ENCODE measurements at places on chromosomes 7 and 10.

DNA sequence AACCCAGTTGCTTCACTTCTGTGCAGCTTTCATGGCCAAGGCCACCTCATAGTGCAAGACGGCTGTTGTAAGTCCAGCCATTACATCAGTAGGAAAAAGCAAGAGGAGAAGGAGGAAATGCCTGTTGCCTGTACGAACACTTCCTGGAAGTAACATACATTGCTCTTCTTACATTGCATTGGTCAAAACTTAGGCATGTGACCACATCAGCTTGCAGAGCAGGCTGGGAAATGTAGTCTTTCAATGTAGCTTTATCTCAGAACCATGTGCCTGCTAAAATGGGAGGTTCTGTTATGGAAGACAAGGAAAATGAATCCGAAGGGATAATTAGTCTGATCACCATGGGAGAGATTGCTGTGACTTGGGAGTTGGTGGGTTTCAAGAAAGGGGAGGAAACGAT, 4.3 kb downstream of the SLC29A3 start:
- no peak for DNase-seq

DNA sequence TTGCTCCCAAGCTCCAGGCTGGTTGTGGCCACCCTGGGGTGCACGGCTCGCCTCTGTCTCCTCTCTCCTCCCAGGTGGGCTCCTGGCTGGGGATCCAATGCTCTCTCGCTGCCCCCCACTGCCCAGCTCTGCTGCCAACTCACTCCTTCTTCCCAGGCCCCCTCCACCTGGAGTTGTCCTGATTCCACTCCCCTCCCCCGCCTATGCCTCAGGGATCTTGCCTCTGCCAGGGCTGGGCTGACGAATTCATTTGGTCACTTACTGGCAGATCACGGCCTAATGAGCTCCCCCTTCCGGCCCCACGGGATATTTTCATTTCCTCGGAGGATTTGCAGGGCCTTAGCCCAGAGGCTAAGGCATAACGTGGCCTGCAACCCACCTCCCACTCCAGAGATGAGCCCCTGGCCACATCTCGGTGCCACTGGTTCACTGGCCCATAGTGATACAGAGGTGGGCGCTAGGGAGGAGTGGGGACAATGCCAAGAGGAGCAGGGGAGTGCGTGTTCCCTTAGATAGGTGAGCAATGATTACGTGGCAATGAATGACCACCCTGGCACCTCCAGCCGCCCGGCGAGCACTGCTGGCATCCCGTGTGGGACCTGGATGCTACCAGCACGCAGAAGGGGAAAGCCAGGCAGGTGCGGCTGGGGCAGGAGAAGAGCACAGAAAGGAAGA, 344.6 kb upstream of the SHH start:
- DNase-seq = no peak

DNA sequence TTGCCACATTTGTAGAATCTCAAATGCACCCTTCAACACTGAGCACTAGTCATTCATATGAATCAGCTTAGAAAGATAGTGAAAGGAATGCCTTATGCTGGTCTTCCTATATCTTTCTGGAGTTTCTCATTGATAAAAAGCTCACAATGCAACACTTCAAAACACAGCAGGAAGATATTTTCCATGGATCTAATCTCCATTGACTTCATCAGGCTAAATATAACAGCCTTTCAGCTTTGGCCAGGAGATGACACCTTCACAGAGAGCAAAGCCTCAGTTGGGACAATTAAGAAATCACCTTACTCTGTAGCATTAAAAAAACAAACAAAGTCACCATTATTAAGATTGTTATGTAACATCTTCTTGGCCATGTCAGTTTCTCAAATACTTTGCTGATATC, 6.7 kb downstream of the NRP1 start:
- DNase-seq = no peak

DNA sequence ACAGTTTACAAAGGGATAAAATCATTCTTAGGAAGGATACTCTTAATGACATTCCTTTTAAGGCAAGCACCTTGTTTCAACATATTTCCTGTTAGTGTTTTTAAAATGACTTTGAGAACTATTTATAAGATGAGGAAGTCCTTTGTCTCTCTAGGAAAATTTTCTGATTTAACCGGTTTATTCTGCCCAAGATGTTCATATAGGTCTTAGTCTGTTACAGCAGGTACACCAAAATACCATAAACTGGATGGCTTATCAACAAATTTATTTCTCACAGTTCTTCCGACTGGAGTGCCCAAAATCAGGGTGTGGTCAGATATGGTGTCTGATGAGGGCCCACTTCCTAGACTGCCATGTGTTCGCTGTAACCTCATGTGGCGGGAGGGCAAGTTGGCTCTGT, 77.9 kb downstream of the GSAP start:
- DNase-seq = no peak

DNA sequence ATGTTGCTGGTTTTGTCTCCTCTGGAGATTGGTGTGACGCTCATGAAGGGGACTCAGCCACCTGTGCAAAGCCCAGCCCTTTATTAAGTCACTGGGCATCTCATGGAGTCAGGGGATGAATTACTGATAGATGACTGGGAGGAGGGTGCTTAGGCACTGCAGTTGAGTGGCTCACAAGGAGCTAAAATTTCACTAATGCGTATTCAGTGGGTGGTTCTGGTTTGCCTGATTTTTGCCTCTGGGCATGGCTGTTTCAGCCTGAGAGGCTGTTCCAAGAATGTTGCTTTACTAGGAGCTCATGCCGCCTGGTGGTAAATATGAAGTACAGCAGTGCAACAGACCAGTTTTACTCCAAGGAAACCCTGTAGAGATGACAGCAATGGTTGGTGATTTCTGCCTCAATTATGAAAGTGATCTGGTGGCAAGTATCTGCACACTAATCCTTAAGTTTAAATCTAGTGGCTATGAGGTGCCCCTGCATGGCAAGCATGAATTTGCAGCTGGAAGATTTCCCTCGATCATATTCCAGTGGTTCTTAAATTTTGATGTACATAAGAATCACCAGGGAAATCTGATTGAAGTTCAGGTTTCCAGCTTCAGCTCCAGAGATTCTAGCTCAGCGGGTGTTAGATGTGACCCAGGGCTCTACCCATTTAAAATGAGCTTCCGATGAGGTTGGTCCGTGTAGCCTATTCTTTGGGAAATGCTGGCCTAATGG, 19.9 kb downstream of the ACTA2 start:
- DNase-seq = no peak

- DNase-seq = no peak
Measured at GRCh38 chr10:20990604-20991003, 93.5 kb upstream of the NEBL start.

- peak; percentile 53 for DNase-seq
Measured at GRCh38 chr7:2201686-2202360, 30.9 kb downstream of the MAD1L1 start.

- no peak for DNase-seq
Measured at GRCh38 chr10:11297136-11297535, 279.5 kb downstream of the CELF2 start.

DNA sequence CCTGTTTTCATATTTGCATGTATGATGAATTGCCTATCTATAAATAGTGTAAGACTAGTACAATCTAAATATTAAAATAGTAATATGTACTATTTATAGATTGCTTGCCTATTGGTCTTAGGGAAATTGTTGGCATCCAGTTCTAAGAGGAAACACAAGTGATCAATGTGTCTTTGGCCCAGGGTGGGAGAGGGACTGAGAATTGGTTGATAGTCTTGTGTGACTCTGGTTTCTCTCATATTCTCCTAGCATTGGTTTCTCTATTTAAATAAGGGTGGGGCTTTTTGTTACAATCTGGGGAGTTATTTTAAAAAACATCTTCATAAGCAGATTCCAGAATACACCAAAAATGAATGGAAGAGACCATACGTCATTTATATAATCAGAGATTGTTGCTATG, 250.1 kb downstream of the EXOC4 start:
- DNase-seq = no peak

GRCh38 chr7:141891336-141891735, 24.9 kb upstream of the OR9A4 start:
- no peak for DNase-seq

DNA sequence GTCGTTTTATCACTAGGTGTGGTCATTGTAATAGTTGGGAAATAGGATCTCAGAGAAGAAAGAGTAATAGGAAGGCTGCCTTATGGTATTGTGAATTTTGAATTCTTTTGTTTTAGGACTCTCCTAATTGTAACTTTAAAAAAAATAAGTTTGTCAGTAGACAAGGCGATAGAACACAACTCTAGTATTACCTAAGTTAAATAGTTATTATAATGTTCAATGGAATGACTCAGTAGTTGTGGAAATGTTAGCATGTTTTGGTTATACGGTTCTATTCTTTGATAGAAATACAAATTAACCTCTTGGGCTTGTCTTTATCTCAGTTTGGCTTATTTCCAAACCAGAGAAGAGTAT, 1.4 kb downstream of the DNAH11 start:
- DNase-seq = no peak

DNA sequence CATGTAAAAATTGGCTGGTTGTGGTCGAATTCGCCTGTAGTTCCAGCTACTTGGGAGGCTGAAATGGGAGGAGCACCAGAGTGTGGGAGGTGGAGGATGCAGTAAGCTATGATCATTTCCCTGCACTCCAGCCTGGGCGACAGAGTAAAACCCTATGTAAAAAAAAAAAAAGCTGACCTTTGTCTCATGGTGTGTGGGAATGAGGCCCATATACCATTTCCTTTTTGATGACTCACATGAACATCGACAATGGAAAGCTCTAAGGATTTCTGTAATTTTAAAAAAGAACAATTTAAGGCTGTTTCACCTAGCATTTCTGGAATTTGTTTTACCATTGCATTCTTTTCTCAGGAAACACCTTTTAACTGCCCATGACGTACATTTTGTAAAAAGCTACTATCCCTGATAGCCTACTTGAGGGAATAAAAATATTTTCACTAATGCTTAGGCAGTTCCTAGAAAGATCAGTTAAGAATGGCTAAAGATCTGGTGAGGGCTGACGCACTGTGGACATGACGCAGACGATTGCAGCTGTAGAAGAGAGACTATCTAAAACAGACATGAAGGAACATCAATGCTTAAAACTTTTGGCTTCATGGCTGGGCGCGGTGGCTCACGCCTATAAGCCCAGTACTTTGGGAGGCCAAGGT, 400.6 kb upstream of the IGFBP3 start:
- DNase-seq = no peak

GRCh38 chr7:66213637-66214036, 8.5 kb downstream of the TPST1 start:
- no peak for DNase-seq

DNA sequence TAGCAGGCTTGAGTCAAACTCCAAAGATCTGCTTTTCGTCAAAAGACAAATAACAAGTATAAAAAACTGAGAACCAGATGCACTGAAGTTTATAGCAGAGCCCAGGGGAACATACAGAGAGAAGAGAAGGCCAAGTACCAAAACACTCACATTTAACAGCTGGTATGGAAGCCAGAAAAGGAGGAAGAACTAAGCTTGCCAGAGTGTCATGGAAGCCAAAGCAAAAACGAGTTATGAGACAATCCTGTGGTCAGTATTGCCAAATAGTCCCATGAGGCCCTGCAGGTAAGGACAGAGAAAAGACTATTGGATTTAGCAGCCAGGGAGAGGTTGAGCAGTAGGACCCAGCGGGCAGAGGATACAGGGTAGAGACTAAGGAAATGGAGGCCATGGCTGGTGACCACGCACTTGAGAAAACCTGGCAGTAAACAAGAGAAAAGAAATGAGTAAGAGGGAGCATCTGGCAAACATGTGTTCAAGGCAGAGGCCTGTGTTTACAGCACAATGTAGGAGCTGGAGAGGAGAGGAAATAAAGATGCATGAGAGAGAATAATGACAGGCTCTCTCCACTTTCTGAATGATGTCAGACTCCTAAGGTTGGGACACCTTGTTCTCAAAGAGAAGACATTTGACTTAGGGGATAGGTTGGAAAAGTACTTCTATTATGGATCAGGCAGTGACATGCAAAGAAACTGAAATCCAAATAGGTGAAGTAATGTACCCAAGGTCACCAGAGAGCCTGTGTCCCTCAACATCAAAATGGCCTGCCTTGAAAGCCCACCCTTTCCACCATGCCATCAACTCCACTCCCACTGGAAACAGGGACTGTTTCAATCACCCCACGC, 9.1 kb downstream of the CREB3L2 start:
- DNase-seq = peak; percentile 71

- no peak for DNase-seq
Measured at GRCh38 chr10:47383261-47384147, 589 bp downstream of the ZNF488 start.

- no peak for DNase-seq
Measured at GRCh38 chr10:69446229-69446628, 5.0 kb upstream of the TSPAN15 start.

DNA sequence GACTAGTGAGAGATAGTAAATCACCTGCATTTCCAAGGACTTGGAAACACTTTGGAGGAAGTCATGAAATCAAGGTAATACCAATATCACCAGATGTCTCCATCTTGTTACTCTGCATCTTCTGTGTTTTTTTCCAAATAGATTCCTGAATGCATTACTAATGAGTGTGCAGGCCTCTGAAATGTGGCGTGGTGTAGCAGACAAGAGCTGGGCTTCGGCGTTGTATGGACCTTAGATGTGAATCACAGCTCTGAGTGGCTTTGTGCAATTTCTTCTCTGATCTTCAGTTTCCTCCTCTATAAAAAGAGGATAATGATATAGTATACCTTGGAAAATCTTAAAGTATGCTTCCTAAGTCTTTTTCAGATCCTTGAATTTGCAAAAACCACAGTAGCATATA, 9.6 kb upstream of the MYPN start:
- no peak for DNase-seq

DNA sequence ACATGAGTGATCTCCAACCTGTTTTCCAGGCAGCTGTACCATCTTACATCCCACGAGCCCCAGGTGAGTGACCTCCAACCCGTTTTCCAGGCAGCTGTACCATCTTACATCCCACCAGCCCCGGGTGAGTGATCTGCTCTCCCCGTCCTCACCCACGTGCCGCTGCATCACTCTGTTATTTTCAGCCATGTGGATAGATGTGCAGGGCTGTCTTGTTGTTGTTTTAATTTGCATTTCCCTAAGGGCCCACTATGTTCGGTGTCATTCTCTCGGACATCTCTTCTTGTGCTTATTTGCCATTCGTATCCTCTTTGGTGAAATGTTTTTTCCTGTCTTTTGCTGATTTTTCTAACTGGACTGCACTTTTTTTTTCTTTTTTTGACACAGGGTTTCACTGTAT, 17.9 kb upstream of the LARP4B start:
- no peak for DNase-seq

DNA sequence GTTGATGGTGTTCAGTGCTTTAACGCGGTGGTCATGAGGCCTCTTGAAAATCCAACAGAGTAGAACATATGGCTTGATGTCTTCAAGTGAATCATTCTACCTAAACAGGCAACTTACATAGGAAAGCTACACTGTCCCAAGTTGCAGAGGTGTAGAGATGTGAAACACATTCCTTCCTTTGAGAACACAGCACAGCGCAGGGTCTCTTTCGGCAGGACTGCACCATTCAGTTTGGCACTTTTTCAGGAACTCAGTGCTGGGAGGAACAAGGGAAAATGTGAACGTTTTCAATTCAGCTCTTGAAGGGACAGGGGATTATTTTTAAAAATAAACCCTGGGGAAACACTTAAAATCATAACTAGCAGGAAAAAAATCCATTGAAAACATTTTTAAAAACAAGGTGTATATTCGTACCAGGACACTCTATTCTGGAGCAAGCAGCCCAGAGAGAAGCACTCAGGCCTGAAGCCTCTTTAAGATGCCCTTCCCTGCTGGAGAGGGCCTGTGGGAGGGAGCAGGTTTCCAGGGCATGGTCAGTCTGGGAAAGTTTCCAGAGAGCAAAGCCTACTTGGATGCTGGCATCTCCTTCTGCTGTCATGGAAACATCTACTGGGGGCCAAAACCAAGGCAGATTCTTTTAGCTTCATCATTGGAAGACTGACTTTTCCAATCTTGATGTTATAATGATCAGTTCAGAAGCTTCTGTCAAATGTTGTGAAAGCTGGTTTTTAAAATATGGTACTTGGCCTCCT, 60.4 kb upstream of the NPVF start:
- DNase-seq = no peak

Data from Right ventricle myocardium inferior (tissue), 1 donor.